GM12864 (cell line): ENCODE measurements at places on chromosomes 11 and 22.
A peak's percentile ranks its signal among the peaks of the same experiment; 100 is the strongest.

GRCh38 chr11:78226684-78227680, 38.3 kb downstream of the USP35 start:
- peak; percentile 40 for DNase-seq

GRCh38 chr22:40567106-40567505, 69.4 kb downstream of the MRTFA start:
- DNase-seq, result no peak

DNA sequence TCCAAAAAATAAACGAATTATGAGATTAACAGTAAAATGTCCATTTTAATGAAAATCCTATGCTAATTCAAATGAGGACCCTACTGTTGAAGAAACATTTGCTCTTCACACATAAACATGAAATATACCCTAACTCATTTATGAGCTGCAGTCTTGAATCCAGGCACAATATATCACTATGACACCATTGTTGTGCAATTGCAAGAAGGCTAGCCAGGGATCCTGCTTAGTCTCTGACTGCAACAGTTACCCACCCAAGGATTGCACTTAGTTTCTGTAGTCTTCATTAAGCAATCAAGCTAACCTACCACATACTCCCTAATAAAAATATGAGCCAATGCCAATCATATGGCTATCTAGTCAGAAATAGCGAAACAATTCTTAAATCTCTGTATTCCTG, 981.0 kb upstream of the FAT3 start:
- DNase-seq, result no peak

GRCh38 chr11:16148301-16148931, 207.9 kb downstream of the SOX6 start:
- no peak for DNase-seq
